Stimulated activated CD4-positive, alpha-beta T cell treated with anti-CD3 and anti-CD28 coated beads, Interleukin-1b, Interleukin-23, amount 100 ng/mL, for 24 hours (primary cell): ENCODE measurements at places on chromosomes 7 and 10.

GRCh38 chr7:120987683-120988590 is 574 bp upstream of the CPED1 start:
- peak; percentile 78 for DNase-seq

DNA sequence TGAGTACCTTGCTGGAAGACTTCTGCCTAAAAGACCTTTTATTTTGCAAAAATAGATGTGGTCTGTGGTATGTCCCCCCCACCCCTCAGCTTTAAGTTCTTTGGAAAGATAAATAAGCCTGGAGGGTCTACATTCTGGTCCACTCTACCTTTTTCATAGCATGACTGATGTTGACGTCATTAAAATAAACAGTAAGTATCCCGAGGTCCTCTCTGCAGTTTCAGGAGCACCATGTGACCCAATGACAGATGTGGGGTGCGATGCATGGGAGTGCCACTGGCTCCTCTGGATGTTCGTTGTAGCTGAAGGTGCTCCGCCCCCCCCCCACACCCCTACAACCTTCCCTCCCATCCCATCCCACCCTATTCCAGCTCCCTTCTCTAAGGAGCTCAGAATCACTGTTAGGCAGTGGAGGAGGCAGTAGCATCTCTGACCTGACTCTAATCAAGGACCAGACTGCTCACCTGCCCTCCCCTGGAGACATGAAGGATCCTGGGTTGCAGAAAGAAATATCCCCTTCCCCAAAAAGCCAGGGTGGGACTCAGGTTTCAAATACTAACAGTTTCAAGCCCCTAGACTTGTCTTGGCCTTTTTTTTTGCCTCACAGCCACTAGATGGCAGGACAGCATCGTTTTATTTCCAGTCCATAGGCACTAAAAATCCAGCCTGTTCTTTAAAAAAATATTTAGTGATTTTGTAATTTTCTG is 25.1 kb downstream of the CASP7 start:
- DNase-seq = no peak

- no peak for DNase-seq
Observed at GRCh38 chr7:30799206-30799975, 28.2 kb downstream of the MINDY4 start.

DNA sequence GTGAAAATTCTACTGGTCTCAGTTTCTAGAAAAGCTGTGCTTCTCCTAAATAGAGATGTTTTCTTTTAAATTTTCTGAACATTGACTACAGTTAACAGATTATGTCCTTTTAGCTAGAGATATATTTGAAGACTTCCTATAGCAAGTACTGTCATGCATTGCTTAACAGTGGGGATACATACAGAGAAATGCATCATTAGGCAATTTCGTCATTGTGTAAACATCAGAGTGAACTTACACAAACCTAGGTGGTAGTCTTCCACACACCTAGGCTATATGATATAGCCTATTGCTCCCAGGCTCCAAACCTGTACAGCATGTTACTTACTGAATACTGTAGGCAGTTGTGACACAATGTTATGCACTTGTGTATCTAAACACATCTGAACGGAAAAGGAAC is 28.5 kb downstream of the PIK3CG start:
- no peak for DNase-seq

DNA sequence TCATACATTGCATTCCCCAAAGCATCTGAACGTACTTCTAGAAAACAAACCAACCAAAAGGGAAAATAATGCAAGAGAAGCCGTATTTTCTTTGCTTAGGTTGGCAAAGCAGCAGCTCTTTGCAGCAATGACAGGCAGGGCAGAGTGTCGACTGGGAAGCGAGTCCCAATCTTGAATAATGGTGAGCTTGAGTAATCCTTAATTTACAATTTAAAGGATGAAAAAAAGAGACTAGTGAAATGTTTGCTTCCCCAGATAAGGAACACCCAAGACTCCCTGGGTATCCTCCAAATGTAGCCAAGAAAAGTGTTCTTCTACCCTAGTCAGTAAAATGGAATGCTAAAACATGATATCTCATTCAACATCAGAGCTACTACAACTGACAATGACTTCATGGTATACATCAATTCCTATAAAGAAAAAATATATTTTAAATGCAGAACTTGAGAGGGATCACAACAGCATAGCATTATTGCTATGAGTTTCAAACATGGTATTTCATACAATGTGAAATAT is 32.0 kb downstream of the GPAM start:
- DNase-seq = no peak

DNA sequence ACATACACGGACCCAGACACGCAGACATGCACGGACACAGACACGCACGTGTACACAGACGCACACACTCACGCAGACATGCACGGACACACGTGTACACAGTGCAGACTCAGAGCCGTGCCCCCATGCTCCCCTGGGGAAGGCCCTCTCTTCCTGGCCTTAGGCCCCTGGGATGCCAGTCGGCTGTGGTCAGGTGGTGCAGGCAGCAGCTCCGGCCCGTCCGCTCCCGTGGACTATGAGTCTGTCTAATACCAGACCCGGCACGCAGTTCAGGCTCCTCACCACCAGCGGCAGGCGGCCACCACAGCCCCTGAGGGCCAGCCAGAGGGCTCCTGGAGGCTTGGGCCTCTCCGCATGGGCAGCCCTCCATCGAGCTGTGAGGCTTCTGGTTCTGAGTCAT is 52.0 kb upstream of the NKX6-2 start:
- DNase-seq = no peak

- DNase-seq = no peak
Observed at GRCh38 chr7:116028787-116029186, 1.8 kb downstream of the TFEC start.

- DNase-seq = no peak
Observed at GRCh38 chr10:103495321-103495720, 1.8 kb downstream of the NEURL1 start.

DNA sequence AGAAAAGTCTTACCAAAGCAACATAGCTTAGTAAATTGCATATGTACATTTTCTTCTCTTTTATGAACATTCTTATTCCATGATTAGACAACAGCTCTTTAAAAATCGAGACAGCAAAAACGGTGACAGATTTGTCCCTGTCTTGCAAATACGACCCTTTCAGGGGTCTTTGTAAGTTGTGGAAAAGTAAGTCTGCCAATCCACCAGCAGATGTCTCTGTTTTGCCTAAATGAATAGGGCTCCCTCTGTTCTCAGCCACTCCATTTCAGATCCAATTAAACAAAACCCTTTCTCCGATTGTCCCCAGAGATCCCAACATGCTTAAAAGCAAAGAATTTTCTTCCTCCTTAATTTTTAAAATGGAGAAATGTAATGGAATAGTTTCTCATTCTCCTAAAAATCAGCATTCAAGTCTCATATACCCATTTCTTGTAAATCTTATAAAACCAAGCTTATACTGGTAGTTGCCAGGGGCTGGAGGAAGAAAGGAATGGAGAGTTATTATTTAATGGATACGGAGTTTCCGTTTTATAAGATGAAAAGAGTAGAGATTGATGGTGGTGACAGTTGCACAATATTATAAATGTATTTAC is 61.0 kb upstream of the NFE2L3 start:
- no peak for DNase-seq

DNA sequence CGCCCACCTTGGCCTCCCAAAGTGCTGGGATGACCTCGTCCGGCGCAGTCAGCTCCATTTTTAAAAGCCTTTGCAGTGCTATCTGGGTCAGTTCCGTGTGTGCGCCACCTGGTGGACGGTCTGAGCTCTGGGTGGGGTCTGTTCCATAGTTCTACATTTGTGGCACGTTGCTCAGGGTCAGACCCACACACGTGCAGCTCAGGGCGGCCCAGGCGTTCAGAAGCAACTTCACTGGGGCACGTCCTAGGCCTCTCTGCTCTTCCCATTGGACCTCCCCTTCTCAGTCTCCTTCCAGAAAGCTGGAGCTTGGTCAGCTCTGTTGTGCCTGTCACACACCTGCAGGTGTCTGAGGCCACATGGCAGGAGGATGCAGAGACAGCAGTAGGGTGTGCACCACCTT is 137.9 kb downstream of the DNAJB6 start:
- no peak for DNase-seq

DNA sequence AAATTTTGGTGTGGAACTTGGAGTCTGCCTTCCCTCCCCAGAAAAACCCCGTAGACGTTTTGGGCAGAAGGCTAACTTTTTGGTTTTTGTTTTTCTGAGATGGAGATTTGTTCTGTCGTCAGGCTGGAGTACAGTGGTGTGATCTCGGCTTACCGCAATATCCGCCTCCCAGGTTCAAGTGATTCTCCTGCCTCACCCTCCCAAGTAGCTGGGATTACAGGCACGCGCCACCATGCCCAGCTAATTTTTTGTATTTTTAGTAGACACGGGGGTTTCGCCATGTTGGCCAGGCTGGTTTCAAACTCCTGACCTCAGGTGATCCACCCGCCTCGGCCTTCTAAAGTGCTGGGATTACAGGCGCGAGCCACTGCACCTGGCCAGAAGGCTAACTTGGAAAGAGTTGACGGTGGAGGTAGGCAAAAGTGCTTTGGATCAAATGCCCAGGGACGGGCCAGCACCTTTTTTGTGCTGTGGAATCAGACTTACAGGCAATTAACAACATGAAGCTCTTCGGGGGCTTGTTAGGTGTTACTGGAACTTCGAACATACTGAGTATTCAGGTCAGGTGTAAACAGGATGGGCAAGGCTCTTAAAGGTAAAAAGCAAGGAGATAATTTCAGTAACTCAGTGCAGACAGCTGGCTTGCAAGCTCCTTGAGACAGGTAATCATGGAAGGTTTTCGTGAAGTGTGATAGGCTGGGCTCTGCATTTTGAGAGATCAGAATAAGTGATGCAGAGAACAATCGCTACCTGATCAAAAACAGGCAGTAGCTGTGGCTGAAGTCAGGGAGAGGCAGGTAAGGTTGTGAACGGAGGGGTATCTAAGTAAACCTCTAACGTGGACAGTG is 1.8 kb downstream of the PPP1R35 start:
- no peak for DNase-seq

GRCh38 chr7:104530251-104530650 is 201.8 kb downstream of the LHFPL3 start:
- no peak for DNase-seq

DNA sequence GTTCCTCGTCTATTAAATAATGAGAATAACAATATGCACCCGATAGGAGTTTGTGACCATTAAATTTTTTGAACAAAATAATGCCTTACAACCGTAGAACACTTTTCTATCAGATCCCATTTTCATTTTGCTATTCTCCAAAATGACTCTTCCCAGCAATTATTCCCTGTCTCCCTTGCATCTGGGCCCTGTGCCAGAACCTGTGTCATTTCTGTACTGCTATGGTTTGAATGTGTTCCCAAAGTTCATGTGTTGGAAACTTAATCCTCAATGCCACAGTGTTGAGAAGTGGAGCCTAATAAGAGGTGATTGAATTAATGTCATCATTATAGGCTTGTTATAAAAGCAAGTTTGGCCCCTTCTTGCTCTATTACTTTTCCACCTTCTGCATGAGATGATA is 33.2 kb upstream of the SMNDC1 start:
- DNase-seq = no peak

DNA sequence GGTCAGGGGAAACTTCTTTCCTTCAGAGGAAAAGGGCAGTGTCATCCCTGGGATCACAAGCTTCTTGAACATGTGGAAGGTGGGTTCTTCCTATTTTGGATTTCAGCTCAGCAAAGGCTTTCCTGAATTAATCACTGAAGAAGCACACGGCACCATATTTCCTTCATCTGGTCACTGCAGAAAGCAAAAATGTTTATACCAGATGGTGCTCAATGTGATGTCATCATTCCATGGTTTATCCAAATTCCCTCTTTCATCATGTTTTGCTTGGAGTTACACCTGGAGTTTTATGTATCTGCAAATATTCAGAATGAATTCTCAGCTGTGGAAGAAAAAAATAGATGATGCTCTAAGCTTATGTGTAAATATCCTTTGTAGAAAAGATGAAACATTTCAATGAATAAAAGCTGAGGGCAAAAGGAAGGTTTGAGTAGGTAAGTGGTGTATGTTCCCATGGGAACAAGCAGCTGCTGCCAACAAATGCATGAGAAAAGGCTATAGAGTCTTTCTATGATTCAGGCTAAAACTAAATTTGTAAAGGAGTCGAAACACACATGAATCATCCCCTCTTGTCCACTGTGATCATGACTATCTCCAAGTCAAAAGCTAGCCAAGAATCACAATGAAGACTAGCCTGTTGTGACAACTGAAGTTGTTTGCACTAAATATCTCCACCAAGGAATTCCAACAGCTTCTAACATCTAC is 26.9 kb upstream of the BPGM start:
- no peak for DNase-seq

DNA sequence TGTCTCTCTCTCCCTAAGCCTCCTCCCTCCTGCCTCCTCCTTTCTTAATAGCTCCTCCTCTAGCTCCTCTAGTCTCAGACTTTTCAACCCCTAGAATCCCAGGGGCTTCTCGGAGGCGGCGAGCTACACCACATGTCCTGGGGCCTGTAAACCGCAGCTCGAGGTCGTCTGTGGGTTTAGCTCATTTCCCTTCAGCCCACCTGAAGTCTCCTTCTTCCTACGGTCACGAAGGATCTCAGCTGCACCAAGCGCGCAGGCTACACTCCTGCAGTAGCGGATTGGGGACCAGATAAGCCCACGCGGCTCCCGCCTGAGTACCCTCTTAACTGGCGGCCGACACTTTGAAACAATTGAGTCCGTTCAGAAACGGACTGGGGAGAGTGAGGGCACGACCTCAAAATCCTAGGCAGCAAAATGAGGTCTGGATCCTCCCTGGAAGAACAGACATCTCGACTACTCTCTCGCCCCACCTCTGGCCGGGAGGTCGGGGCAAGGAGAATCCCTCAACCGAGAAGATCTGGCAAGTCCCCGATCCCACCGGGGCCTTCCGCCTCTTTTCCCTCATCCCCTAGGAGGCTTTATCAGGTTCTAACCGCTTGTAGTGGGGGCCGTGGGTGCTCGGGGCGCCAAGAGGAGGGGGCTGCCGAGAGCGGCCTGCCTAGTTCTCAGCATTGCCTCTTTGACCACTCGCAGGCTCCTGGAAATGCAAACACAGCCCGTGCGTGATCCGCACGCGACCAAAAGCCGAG is 1.3 kb upstream of the SORCS3 start:
- DNase-seq = no peak

- no peak for DNase-seq
Observed at GRCh38 chr10:119495545-119495944, 47.0 kb downstream of the RGS10 start.

DNA sequence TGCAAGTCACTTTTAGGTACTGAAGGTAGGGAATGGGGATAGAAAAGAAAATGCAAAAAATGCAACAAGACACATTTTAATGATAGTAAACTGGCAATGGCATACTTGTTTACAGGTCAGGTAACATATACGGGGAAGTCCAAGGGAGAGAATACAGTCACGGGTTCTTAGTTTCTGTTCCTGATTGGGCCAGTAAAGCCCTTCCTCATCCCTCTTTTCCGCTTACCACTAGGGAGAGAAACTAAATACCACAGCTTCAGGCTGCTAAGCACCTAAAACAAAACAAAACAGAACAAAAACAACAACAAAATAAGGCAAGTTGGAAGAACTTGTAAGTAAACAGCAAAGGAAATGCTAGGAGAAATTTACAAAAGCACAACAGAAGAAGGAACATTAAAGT is 65.2 kb upstream of the OGDHL start:
- DNase-seq = no peak

GRCh38 chr7:93375603-93376002 is 143.4 kb downstream of the VPS50 start:
- no peak for DNase-seq

GRCh38 chr10:15896654-15897053 is 36.3 kb upstream of the MINDY3 start:
- DNase-seq = no peak
